ENCODE measurements at places on chromosomes 2 and 18.

GRCh38 chr2:31329081-31329625, 85.4 kb downstream of the XDH start:
- no peak for DNase-seq

GRCh38 chr2:61135510-61135909, 26.5 kb upstream of the C2orf74 start:
- peak; percentile 49 for DNase-seq

DNA sequence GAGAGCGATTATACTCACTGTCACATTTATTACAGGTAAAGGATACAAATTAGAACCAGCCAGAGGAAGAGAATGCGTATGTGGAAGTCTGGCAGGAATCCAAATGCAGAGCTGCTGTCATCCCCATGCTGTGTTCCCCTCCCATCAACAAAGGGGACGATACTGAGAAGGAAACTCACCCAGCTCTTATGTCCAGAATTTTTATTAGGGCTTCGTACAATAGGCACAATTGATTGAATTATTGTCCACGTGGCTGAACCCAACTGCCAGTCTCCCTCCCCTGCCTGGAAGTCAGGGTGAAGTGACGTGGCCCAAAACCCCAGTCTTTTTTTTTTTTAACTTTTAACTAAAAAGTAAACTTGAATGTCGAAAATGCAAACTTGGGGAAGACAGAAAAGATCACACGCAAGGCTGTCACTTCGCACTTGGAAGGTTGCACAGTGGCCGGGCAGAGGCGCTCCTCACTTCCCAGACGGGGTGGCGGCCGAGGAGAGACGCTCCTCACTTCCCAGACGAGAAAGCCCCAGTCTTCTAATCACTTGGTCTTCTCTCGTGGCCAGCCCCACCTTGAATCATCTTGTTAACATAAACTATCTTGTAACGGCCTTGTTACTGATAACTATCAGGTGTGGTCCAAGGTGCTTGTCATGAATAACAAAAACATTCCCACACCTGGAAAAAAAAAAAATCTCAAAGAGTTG, 40.0 kb upstream of the ITSN2 start:
- DNase-seq = no peak

DNA sequence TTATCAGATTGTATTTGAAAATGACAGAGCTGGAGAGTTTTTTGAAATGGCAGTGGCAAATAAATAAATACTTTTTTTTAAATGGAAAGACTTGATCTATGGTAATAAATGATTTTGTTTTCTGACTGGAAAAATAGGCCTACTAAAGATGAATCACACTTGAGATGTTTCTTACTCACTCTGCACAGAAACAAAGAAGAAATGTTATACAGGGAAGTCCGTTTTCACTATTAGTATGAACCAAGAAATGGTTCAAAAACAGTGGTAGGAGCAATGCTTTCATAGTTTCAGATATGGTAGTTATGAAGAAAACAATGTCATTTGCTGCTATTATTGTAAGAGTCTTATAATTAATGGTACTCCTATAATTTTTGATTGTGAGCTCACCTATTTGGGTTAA, 30.9 kb downstream of the CD28 start:
- no peak for DNase-seq

GRCh38 chr2:105842555-105842954, 97.8 kb downstream of the NCK2 start:
- no peak for DNase-seq

DNA sequence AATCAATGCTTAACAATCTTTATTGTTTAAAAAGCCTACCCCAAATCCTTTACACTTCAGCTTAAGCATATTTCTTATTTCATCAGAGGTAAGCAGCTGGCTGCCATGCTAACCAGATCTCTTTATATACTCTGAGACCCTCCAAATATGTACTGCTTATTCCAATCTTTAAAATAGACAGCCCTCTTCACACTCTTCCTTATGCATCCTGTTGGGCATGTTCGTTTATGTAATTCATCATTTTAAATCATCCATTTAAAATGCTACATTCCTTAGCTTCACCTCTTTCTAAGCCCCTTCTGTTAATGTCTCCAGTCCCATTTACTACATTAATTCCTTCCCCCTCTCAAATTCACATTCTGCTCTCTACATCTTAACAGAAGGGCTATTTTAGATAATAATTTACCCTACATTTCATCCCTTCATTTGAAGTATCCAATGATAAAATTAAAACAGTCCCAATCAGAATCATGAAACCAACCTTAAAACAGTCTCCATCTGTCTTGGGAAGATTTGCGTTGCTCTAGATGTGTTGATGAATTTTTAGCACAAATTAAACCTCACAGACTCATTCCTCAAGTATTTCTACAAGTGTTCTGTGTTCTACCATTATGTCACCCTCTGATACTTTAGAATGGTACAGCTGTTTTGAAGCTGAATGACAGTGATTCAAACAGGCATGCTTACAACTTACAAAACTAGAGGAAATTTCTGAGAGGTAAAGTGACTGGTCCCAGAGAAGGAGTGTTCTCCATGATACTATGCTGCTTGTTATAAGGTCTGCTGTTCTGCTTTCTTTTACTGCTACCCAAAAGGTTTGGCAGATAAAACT, 59.1 kb downstream of the ZNF385B start:
- no peak for DNase-seq

- no peak for DNase-seq
Measured at GRCh38 chr18:66754335-66754734, 150.4 kb upstream of the CDH19 start.

DNA sequence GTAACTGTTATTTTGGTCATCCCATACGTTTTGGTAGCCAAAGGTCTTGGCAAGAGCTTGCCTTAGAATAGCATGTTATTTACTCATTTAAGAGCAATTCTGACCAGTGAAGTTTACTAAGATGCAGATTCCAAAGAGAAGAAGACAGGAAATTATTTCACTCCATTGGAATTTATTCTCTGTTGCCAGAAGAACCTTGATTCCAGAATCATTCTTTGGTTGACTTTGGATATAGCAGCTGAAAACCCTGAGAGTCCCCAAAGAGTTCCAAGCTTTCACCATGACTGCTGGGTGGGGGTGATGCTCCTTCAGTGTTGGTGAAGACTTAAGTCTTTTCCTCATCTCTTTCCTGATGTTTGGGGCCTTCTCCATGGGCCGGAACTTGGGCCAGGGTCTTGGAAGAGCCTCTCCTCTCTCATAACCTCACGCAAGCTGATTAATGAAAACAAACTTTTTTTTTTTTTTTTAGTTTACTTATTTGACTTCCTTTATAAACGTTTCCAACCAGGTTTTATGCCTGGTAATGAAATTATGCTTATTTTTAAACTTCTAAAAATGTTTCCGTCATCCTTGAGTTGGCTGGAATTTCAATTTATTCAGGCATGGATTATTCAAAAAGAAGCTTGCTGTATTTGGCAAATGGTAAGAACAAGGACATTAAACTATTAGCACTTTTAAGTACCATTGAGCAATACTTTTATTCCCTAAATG, 192.0 kb downstream of the MTX2 start:
- no peak for DNase-seq

DNA sequence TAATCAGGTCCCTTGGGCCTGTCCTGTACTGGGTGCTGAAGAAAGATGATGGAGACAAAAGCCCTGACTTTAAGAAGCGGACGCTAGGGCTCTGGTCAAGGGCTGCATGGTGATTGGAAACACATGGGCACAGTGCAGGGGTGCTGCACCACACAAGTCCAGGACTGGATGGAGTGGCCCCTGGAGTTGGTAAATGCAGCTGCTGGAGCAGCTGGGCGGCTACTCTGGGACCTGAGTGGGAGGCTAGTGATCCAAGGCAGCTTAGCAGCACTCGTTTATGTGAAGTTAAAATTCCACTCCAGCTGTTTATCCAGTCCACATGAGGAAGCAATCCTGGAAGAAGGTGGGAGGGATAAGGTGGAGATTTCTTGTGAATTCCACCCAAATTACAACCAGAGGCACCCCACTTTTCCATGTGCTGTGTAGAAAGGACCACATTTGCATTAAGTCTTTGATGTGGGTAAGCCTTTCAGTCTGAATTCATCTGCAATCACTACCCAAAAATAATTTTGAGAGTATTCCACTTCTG, 24.9 kb downstream of the MERTK start:
- DNase-seq = no peak

DNA sequence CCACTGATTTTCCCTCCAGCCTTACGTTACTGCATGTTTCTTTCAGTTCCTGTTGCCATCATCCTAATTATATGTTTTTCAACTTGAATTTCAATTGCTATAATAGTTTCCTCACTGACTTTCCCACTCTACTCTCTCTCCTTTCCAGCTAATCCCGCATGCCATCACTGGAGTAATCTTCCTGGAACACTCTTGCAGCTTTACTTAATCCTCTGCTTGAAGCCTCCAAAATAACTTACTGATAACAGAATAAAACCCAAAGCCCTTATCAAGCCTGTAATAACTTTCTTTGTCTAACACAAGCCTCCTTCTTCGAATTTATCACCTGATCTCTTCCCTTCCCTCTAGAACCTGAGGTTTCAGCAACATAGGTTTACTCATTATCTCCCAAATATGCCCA, 237.3 kb downstream of the LTBP1 start:
- DNase-seq = no peak

- no peak for DNase-seq
Measured at GRCh38 chr2:75493230-75493629, 67.5 kb downstream of the EVA1A start.

DNA sequence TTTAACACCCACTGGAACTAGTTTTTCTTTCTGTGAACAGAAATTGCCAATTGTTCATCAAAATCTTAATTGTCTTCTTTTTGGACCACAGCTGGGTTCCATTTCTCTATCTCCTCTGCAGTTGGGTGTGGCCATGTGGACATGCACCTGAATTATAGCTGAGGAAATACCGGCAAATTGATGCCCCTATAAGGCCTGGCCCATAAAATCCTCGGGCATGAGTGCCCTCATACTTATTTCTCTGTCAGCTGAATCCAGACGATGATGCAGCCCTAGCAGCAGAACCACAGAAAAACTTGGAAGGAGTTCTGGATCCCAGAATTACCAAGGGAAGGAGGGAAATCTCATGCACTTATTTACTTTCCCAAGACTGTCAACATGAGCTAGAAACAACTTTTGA, 249.0 kb downstream of the CYRIA start:
- no peak for DNase-seq

- DNase-seq = no peak
Measured at GRCh38 chr2:37402636-37403035, 58.2 kb downstream of the QPCT start.

DNA sequence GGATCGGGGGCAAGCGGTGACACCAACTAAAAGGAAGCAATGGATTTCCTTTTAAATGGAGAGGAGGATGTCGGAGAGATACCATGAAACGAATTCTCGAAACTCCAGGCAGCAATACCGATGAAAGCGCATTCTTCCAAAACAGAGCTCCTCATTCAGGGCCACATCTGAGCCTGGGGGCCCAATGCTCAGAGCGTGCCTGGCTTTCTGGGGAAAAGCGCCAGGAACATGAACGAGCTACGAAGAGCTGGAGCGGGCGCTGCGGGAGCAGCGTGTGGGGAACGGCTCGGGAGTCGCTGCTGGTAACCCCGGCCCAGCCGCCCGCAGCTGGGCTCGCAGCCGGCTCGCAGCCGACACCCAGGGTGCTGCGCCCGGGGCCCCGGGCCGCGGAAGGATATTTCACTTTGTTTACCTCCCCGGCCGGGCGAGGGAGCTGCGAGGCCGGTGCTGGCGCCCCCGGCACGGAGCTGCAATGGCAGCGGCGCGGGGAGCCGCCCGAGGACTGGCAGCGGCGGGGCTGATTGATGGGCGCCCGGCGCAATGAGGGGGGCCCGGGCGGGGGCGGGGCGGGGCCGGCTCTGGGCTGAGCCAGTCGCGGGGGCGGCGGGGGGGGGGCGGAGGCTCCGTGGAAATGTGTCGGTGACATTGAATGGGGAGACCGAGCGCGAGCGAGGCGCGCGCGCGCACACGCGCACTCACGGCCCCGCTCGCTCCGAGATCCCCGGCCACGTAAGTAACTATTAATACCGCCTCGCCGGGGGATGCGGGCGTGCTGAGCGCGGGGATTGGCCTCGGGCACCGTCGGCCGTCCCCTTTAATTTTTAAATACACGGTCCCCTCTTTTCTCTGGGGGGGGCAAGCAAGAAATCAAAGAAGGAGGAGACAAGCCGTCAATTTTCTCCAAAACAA, at the start of gene TRIB2:
Gene TRIB2, plus strand, starts transcription at position 655 of the 909 bp plus-strand sequence. CDS start 1,372 bp downstream, outside the sequence.
- DNase-seq = no peak

- no peak for DNase-seq
Measured at GRCh38 chr18:47461406-47461948, 210.0 kb upstream of the SKOR2 start.

DNA sequence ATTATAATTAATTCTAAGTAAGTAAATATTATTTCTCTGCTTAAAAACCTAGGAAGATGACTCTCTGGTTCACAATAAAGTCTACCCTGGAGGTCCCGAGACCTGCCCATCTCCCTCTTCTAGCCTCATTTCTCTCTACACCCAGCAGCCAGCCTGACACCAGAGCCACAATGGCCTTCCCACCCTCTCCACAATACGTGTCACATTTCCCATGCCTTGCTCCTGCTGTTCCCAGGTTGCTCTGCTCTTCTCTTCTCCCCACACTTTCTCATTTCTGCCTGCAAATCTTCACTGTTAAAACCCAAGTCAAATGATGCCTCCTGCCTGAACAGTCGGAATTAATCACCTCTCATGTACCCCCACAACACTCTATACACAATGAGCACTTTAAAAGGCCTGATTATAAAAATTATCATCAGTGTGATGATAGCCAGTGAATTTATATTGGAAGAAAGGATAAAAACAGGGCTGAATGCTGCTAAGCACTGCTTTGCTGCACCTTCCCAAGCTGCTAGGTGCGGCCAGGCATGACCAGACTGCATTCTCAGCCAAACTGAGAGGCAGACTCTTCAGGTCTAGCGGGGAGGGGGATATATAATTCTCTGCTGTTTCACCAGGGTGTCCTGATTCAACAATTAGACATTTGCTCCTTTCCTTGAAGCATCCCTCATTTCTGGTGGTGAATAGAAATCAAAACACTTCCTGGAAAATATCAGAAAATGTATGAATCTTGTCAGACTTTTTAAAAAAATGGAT, 160.6 kb downstream of the DTNA start:
- no peak for DNase-seq

DNA sequence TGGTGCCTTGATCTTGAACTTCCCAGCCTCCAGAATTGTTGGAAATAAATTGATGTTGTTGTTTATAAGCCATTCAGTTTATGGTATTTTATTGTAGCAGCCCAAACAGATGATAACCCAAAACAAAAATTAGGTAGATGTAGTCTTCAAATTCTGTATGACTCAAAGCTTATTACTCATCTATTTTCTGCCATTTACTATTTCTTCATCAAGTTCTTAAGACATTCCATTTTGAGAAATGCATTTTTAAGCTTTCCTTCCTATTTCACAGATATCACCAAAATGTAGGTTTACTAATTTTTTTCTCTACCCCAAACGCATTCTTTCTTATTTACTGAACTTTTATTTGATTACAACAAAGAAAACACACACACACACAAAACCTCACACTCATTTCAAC, 148.2 kb downstream of the RND3 start:
- no peak for DNase-seq

GRCh38 chr18:59228351-59228750, 8.4 kb downstream of the GRP start:
- DNase-seq = no peak

Data from GF-D8 (cell line).